Neuronal stem cell (in vitro differentiated cells): ENCODE measurements at places on chromosomes 12 and 14.

GRCh38 chr12:128091951-128092382 is 175.0 kb upstream of the TMEM132C start:
- peaks cover 7% of the 10 kb centered on the region for H3K4me1 ChIP-seq
- H3K27ac ChIP-seq = no peak overlapping the region
- peaks cover 6% of the 10 kb centered on the region for H3K27me3 ChIP-seq

GRCh38 chr14:94162466-94162865 is 11.7 kb upstream of the PPP4R4 start:
- no peak overlapping the region for H3K27ac ChIP-seq
- no peaks in the 10 kb centered on the region for H3K36me3 ChIP-seq
- H3K4me1 ChIP-seq = peaks cover 10% of the 10 kb centered on the region
- no peaks in the 10 kb centered on the region for H3K27me3 ChIP-seq
- no peak for DNase-seq

- no peak for DNase-seq
- H3K36me3 ChIP-seq = no peaks in the 10 kb centered on the region
- no peak overlapping the region for H3K4me3 ChIP-seq
These were observed 796.5 kb downstream of the GALC start for GRCh38 chr14:87196436-87196835.

- H3K36me3 ChIP-seq = no peaks in the 10 kb centered on the region
- no peak overlapping the region for H3K27ac ChIP-seq
- no peaks in the 10 kb centered on the region for H3K4me1 ChIP-seq
- no peak overlapping the region for H3K4me3 ChIP-seq
These were observed 14.5 kb upstream of the KLRD1 start for GRCh38 chr12:10293151-10293550.

DNA sequence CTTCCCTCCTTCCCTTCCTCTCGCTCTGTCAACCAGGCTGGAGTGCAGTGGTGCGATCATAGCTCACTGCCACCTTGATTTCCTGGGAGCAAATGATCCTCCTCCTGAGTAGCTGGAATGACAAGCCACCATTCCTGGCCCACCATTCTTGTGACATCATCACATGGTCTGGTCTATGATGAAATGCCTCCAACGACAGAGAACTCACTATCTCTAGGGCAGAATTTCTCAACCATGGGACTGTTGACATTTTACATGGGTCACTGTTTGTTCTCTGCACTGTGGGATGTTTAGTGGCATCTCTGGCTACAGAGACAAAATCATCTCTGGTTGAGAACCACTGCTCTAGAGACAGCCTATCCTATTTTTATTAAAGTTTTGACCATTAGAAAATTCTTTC is 9.7 kb downstream of the VRK1 start:
- H3K4me1 ChIP-seq = no peaks in the 10 kb centered on the region
- H3K36me3 ChIP-seq = peaks cover 2% of the 10 kb centered on the region
- DNase-seq = no peak
- no peak overlapping the region for H3K27ac ChIP-seq
- H3K27me3 ChIP-seq = no peaks in the 10 kb centered on the region

DNA sequence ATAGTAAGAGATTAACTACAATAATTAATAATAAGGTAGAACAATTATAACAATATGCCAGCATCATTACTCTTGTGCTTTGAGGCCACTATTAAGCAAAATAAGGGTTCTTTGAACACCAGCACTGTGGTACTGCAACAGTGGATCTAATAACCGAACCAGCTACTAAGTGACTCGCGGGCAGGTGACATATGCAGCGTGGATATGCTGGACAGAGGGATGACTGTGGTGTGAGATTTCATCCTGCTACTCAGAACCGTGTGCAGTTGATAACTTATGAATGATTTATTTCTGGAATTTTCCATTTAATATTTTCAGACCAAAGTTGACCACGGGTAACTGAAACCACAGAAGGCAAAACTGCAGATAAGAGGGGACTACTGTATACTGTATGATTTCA is 34.4 kb downstream of the BMAL2 start:
- no peaks in the 10 kb centered on the region for H3K4me1 ChIP-seq
- DNase-seq = no peak
- peaks cover 31% of the 10 kb centered on the region for H3K36me3 ChIP-seq
- no peaks in the 10 kb centered on the region for H3K27me3 ChIP-seq
- H3K27ac ChIP-seq = no peak overlapping the region
- no peak overlapping the region for H3K4me3 ChIP-seq

DNA sequence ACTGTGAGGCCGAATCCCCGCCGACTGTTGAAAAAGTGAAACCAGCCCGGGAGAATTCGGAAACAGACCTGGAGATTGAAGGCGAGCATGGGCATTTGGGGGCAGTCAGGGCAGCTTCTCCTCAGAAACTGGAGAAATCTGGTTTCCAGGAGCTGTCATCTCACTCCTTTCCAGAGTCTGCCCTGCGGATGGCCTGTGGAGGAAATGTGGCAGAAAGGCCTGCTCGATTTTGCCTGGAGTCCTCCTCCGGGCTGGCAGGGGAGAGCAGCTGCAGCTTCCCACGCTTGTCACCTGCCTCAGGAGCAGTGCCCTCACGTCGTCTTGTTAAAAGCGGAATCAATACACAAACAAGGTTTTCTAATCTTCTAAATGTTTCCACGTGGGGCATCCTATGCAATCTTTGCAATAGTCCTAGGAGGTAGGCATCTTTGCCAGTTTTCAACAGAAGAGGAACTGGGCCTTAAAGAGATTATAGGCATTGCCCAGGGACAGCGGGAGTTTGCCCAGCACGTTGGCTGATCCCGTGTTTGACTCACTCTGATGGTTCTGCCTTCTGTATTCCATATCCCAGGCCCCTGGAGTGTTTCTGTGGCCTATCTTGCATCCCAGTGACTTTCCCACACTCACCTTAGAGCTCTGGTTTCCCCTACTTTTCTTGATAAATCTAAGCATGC is 2.3 kb downstream of the LRRC74A start:
- DNase-seq = no peak
- H3K27me3 ChIP-seq = no peaks in the 10 kb centered on the region
- H3K36me3 ChIP-seq = no peaks in the 10 kb centered on the region
- H3K4me1 ChIP-seq = peaks cover 16% of the 10 kb centered on the region

DNA sequence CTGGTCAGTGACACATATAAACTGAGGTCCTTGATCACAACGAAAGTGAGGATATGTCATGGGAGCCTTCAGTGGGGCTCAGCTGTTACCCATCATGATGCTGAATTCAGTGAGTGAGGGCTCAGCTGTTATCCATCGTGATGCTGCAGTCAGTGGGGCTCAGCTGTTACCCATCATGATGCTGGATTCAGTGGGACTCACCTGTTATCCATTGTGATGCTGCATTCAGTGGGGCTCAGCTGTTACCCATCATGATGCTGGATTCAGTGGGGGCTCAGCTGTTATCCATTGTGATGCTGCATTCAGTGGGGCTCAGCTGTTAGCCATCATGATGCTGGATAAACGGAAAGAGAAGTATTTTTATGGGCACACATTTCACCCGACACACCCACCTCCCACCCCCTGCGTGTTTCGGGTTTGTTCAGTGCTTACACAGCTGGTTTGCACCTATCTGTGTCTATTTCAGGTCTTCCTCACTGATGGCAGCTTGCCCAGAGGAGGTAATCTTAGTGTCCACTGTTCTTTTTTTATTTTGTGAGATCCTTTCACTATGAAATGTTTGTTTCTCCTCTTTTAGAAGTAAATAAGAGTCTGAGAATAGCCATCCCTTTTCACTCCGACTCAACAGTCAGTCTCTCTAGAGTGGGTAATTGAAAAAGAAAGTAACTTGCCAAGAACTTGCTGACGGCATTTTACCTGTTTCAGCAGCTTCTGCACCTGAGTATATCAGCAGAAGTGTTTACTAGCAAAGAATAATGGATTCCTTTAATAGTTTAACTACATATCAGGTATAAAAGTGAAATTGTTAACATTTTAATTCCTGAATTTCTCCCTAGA is 183.0 kb downstream of the ERC1 start:
- H3K27ac ChIP-seq = no peak overlapping the region
- DNase-seq = no peak
- H3K36me3 ChIP-seq = no peaks in the 10 kb centered on the region
- no peaks in the 10 kb centered on the region for H3K27me3 ChIP-seq
- peaks cover 6% of the 10 kb centered on the region for H3K4me1 ChIP-seq

GRCh38 chr12:113388351-113388750 is 15.3 kb downstream of the SDS start:
- peaks cover 43% of the 10 kb centered on the region for H3K36me3 ChIP-seq
- no peaks in the 10 kb centered on the region for H3K4me1 ChIP-seq
- DNase-seq = no peak
- H3K4me3 ChIP-seq = no peak overlapping the region

- H3K4me1 ChIP-seq = no peaks in the 10 kb centered on the region
- DNase-seq = no peak
- H3K27me3 ChIP-seq = no peaks in the 10 kb centered on the region
- H3K27ac ChIP-seq = no peak overlapping the region
These were observed 27.0 kb downstream of the SLCO1C1 start for GRCh38 chr12:20722142-20722541.

DNA sequence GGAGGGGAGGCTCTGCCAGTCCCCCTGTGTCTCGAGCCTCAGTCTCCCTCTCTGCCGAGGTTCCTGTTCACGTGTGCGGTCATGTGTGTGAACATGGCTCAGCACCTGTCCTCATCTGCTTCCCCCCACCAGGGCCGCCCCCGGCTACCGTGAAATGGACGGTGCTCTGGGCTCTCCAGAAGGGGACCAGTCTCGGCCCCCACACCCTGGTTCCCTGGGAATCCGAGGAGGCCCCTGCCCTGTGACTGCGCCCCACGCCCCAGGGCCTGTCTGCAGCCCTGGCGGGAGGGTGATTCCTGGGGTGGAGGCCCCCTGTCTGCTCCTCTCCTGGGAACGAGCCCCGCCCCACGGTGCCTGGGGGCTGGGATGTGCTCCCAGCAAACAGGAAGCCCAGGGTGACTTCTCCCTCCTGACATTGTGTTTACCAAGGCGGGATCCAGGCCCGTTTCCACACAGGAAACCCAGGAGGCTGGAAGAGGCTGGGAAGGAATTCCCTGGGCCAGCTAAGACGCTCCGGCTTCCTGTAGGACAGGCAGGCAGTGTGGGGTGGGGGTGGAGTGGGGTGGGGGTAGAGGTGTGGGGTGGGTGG is 46.6 kb downstream of the KIF26A start:
- no peak for DNase-seq
- H3K4me1 ChIP-seq = peaks cover 15% of the 10 kb centered on the region
- no peak overlapping the region for H3K27ac ChIP-seq
- H3K36me3 ChIP-seq = no peaks in the 10 kb centered on the region
- no peak overlapping the region for H3K4me3 ChIP-seq

DNA sequence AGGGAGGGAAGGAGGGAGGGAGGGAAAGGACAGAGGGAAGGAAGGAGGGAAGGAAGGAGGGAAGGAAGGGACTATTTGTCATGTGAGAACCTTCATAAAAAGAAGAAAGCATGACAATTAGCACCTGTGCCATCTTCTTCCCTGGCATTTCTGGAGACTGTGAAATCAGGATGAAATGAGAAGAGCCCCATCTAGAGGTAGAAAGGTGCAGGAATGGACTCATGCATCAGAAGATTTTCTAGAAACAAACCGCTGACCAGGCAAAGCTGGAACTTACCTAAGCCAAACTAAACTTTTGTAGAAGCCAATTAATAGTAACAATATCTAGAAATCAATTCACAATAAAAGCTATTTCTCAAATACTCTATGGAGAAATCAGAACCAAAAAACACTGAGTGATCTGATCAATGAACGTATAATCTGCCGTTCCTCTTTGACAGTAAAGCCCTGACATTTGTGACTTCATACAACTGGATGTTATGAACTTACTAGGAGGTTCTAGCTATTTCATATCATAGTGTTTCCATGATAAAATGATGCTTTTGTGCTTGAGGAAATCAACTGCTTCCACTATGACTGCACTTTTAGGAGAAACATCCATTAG is 24.4 kb upstream of the CRACR2A start:
- H3K36me3 ChIP-seq = no peaks in the 10 kb centered on the region
- H3K27me3 ChIP-seq = no peaks in the 10 kb centered on the region
- peak; percentile 23 for DNase-seq
- H3K4me1 ChIP-seq = no peaks in the 10 kb centered on the region

GRCh38 chr12:49647827-49648711 is 24.7 kb downstream of the PRPF40B start:
- no peak for DNase-seq
- no peaks in the 10 kb centered on the region for H3K27me3 ChIP-seq
- peaks cover 8% of the 10 kb centered on the region for H3K4me1 ChIP-seq
- no peak overlapping the region for H3K4me3 ChIP-seq
- H3K36me3 ChIP-seq = peaks cover 57% of the 10 kb centered on the region

- DNase-seq = no peak
- H3K36me3 ChIP-seq = no peaks in the 10 kb centered on the region
- no peaks in the 10 kb centered on the region for H3K4me1 ChIP-seq
- H3K27me3 ChIP-seq = peaks cover 100% of the 10 kb centered on the region
These were observed 2.7 kb downstream of the TBX3 start for GRCh38 chr12:114681116-114681871.

GRCh38 chr14:20476776-20477175 is 7.6 kb downstream of the PNP start:
- no peak overlapping the region for H3K27ac ChIP-seq
- DNase-seq = no peak
- no peaks in the 10 kb centered on the region for H3K27me3 ChIP-seq
- peaks cover 66% of the 10 kb centered on the region for H3K36me3 ChIP-seq
- no peaks in the 10 kb centered on the region for H3K4me1 ChIP-seq
- no peak overlapping the region for H3K4me3 ChIP-seq

- no peak for DNase-seq
- no peaks in the 10 kb centered on the region for H3K4me1 ChIP-seq
- H3K4me3 ChIP-seq = no peak overlapping the region
- no peak overlapping the region for H3K27ac ChIP-seq
- no peaks in the 10 kb centered on the region for H3K27me3 ChIP-seq
These were observed 363.6 kb downstream of the AEBP2 start for GRCh38 chr12:19802915-19803314.

GRCh38 chr14:61749867-61750266 is 12.4 kb upstream of the SNAPC1 start:
- H3K27me3 ChIP-seq = no peaks in the 10 kb centered on the region
- peaks cover 72% of the 10 kb centered on the region for H3K36me3 ChIP-seq
- H3K4me3 ChIP-seq = no peak overlapping the region
- H3K27ac ChIP-seq = no peak overlapping the region

- H3K27me3 ChIP-seq = peaks cover 1% of the 10 kb centered on the region
- H3K4me3 ChIP-seq = no peak overlapping the region
- peaks cover 10% of the 10 kb centered on the region for H3K36me3 ChIP-seq
- no peak for DNase-seq
- H3K4me1 ChIP-seq = peaks cover 21% of the 10 kb centered on the region
These were observed 50.0 kb upstream of the EVL start for GRCh38 chr14:100015251-100015655.

DNA sequence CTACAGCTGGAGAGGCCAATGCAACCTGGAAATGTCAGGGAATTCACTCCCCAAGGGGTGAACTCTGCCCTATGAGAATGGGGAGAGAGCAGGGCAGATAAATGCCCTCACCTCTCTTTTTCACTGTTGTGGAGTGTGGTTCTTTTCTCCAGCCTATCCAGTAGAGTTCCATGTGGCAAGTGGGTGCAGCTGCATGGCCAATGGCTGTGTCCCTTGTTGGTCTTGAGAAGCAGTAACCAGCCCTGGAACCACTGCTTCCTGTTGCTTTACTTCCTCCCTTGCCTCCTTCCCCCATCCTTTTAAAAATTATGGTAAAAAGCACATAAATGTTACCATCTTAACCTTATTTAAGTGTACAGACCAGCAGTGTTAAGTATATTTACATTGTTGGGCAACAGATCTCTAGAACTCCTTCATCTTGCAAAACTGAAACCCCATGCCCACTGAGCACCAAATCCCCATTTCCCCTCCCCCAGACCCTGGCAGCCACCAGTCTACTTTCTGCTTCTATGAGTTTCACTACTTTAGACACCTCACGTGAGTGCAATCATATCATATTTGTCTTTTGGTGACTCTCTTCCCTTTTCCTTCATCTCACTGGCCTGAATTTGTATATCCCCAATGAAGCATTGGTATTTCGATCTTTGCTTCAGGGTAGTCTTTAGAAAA is 77.0 kb upstream of the GRIP1 start:
- H3K36me3 ChIP-seq = no peaks in the 10 kb centered on the region
- H3K27me3 ChIP-seq = no peaks in the 10 kb centered on the region
- H3K4me1 ChIP-seq = no peaks in the 10 kb centered on the region
- no peak for DNase-seq
- H3K4me3 ChIP-seq = no peak overlapping the region
